Activated CD8-positive, alpha-beta memory T cell treated with anti-CD3 and anti-CD28 coated beads for 1 hour (primary cell): ENCODE measurements at places on chromosomes 7 and 10.

DNA sequence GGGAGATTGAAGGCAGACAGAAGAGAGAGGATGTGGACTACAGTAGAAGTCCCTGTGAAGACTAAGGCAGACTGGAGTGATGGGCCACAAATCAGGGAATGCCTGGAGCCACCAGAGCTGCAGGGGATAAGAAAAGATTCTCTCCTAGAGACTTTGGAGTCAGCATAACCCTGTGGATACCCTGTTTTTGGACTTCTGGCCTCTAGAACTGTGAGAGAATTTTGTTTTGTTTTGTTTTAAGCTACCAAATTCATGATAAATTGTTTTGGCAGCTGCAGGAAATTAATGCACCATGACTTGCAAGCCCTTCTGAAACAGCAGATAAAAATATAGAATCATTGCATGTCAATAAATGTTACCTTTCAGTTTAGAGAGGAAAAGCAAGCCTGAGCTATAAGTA is 41.3 kb downstream of the INHBA start:
- DNase-seq, result no peak

DNA sequence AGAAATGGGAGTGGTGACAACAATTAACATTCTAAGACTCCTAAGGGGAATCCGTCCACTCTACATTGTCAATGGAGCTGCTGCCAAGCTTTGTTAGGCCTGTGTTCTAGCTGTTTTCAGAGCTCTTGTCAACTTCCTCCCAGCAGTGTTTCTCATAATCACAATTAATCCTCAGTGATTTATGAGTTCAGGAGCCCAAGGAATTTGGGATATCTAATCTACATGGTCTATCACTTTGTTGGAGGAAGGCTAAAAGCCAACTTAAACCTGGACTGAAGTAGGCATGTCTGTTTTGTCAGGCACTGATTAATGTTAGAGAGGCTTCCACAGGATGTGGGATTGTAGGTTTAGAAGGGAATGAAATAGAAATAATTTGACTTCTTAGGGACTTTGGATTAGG is 10.2 kb upstream of the OR2F2 start:
- no peak for DNase-seq

- DNase-seq, result no peak
Observed at GRCh38 chr7:139131601-139132041, 22.1 kb upstream of the ZC3HAV1 start.

GRCh38 chr7:142886866-142887265 is 1.3 kb upstream of the TRPV6 start:
- no peak for DNase-seq

DNA sequence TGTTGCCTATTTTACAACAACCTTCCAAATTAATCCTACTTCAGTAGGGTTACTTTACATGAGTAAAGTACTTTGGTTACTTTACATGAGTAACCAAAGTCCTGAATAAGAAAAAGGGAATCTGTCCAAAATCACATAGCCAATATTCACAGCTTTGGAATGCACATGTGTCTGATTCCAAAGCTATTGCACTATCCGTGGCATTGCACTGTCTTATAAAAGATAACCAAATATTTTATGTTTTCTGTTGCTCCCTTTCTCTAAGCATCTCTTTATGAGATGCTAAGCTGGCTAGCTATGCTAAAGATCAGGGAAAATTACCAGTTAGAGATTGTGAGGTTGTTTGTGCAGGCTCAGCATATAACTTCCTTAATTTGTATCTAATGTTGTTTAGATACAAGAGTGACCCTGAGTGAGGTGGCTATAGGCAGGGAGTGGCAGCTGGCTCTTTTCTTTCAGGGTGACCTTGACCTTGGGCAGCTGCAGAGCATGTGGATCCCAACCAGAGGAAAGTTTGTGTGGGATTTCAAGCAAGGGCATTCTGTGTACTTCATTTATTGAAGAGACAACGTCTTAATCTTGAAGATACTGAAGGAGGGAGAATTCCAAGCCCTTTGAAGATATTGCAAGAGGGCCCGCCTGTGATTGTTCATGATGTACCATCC is 366.1 kb upstream of the ANKRD30A start:
- DNase-seq, result no peak

GRCh38 chr7:69868921-69869320 is 270.6 kb downstream of the AUTS2 start:
- no peak for DNase-seq
